ENCODE measurements at places on chromosomes 1 and 21.

- DNase-seq, result peak; percentile 29
These were observed 9.2 kb downstream of the RORC start for GRCh38 chr1:151822404-151822803.

DNA sequence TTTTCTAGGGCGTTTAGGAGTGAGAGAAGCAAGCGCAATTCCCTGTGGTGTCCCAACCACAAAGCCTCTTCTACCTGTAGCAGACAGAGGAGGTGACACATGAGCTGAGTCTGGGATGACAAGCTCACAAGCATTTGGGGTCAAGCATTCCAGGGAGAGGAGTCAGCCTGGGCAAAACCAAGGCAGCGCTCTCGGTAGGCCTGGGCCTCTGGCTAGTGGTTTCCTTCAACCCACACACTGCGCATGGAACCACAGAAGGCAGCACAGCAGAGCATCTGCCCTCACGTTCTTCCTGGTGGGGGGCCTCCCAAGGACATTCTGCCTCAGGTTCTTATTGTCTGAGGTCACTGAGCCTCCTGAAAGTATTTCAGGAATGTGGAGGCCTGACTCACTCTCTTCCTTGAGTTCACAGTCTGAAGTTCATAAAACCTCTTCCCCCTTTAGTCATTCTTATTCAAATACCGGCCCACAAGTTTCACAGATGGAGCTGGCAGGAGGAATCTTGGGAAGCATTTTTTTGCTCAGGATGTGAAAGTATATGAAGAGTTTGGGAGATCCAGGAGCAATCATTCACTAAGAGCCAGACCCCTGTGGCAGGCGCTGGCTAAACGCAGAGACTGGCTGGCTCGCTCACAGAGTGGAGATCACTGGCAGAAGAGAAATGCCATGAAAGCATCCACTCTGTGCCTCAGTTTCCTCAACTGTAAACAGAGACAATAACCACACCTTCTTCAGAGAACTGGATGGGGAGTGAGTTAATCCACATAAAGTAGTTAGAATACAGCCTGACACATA lies 26.8 kb downstream of the CCN1 start:
- no peak for DNase-seq

DNA sequence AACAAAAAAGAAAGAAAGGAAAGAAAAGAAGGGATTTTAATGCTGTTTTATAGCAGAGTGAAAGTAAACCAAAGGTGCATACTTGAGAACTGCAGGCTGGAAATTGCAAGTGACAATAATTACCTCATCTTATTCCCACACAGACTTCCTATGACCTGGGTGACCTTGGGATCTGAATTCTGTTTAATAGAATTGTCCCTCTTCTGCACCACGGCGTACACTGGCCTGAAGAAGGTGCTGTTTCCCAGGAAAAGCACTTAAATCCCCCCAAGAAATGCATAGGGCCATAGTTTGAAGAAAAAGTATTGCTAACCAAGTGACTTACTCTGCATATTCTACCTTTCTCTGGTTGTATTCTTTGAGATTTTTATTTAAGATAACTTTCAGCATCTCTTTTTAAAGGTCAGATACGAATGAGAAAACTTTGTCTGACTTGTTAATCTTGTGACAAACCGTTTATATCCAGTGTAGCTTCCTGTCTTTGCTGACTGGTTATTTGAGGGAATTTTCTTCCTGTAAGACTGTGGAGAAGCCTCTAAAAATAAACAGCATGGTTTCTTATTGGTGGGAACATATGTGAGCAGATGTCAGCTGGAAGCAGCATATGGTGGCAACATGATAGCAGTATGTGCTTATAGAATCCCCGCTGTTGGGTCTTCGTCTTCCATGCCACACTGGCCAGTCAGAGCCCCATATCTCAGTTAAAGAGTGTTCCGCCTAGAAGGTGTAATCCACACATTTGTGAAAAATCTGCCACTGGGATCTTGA lies 16.3 kb downstream of the TGFB2 start:
- DNase-seq, result no peak

- no peak for DNase-seq
These were observed at the start of gene SPAG17 for GRCh38 chr1:118185084-118185832. TSS of gene SPAG17 (minus strand) at chr1:118185228. CDS start at chr1:118185157, 71 bp downstream.

DNA sequence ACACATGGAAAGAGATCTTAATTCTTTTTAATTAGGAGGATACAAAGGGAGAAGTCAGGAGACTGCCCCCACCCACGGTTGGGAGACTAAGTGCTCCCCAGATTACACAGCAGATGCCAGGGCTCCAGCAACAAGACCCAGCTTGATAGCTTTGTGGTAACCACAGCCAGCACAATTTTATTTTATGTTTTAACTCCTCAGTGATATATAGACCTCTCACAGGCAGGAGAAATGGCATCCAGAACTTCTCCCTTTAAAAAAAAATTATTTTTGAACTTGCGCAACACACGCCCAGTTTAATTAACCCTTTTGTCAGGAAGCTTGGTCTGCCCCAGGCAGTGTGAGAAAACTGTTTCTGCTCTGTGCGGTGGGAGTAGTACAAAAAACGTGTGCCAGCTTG lies 62.6 kb upstream of the ACOT11 start:
- no peak for DNase-seq

- DNase-seq, result no peak
These were observed 1193.9 kb downstream of the PLA2G4A start for GRCh38 chr1:188022661-188023060.

- no peak for DNase-seq
These were observed 79.5 kb downstream of the RUNX1 start for GRCh38 chr21:34969423-34970166.

- no peak for DNase-seq
These were observed 95.1 kb downstream of the RHOU start for GRCh38 chr1:228830185-228830953.

DNA sequence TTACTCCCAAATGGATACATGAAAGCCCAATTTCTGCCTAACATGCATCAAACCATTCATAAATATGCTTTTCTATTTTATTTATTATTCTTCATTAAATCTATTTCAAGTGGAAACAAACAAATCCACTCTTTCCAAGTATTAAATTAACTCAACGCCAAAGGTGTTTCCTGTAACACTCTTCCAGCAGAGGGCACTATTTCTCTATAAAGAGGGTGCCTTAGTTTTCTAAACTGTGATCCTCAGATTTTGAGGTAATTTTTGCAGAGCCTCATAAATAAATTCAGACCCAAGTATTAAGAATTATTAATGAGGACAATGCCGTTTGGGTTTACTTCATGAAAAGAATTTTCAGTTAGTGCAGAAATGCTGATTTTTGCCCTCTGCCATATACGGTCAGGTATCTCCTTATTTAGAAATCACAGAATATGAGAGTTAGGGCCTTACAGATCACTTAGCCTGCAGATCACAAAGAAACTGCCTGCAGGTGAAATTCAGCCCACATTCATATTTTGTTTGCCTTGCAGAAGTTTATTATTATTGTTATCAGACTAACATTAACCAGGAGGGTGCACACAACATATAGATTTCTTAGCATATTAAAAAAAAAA lies 40.1 kb upstream of the MYSM1 start:
- no peak for DNase-seq

- DNase-seq, result no peak
These were observed 554 bp downstream of the EVA1C start for GRCh38 chr21:32413015-32413504.

DNA sequence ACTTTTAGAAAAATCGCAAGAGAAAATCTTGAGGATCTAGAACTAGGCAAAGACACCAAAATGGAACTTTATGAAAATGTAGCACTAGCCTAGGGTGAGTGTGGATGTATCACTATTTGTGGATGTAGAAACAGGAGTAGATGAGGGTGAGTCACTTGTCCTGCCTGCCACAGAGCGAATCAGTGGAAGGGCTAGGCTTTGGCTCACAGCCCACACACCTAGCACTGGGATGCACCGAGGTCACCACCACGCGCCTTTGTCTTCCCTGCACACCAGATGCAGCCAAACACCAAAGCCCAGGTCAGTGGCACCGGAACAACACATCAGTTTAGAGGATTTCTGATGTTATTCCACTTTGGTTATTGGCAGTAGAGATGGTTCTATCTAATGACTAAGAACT lies 38.2 kb downstream of the PKNOX1 start:
- no peak for DNase-seq

GRCh38 chr1:155864393-155864792 lies 5.0 kb downstream of the SYT11 start:
- no peak for DNase-seq

DNA sequence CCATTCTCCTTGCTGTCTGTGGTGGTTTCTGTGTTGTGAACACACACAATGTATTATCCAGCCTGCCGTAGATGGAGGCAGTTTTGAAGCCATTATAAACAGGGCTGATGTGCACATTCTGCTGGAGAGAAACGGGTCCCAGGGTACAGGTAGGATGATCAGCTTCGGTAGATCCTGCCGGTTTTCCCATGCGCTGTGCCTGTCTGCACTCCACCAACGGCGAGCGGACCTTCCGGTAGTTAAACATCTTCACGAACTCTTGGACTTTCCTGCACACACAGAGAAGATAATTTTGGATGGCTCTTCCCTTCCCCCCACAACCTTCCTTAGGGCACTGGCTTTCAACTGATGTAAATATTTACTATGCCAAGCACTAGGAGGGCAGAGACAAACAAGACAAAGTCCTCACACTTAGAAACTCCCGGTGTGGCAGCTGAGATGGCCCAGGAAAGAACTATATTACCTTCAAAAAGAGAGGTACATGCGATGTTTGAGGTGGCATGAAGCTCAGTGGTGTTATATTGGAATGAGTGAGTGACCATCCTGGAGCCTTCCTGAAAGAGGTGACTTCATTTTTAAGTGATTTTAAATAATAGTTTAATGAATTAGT lies 41.7 kb downstream of the ALPL start:
- no peak for DNase-seq

GRCh38 chr21:29235714-29236197 lies 63.0 kb upstream of the BACH1 start:
- DNase-seq, result no peak

All from stimulated activated CD4-positive, alpha-beta T cell treated with anti-CD3 and anti-CD28 coated beads, Interleukin-1b, Interleukin-23, amount 100 ng/mL, for 1 hour (primary cell).